ENCODE measurements at places on chromosomes 2 and 18. TPM values are rescaled to one million over a fixed set of nuclear protein-coding genes. Genes with fewer than 3 reads are reported as not detected.

Gene SKA1
- total RNA-seq = 17.1 TPM

Gene TXNDC2
- 0.21 TPM for total RNA-seq

Gene ABCB11
- not detected for total RNA-seq

Gene UBR3
- total RNA-seq = 10.3 TPM

Gene ESCO1
- 9.0 TPM for total RNA-seq
